ENCODE measurements at places on chromosomes 12 and 14.

DNA sequence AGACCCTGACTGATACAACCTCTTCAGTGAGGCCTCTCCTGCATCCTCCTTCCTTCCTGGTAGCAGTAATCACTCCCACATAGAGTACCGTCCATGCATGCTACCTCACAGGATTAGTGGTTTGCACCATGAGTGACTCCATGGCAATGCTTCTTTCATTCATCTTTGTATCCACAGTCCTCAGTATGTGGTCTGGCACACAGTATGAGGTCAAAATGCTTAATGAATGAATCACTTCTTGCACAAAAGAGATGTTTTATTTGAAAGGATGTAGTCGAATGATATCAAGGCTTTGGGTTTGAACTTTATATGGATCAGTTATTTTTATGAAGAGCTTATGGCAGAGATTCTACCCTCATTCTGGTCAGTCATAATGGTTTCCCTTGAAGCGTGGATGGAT, 42.2 kb downstream of the KCNA5 start:
- no peak for DNase-seq

GRCh38 chr14:50970886-50971781, 26.9 kb upstream of the PYGL start:
- no peak for DNase-seq

DNA sequence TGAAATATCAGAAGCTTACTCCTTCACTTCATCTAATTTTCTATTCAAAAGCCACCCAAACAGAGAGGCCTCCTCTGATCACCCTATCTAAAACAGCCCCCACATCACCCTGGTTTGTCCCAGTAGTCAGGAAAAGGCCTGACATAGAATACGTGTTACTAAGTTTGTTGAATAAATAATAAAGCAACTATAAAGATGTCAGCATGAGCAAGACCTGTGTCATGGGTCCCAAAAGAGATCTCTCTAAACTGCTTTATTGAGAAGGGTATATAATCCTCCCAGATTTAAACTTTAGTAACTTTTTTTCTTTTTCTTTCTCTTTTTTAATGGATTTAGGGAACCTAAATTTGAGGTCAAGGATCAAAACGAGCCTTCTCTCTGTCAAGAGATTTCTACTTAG, 27.4 kb upstream of the C12orf50 start:
- no peak for DNase-seq

DNA sequence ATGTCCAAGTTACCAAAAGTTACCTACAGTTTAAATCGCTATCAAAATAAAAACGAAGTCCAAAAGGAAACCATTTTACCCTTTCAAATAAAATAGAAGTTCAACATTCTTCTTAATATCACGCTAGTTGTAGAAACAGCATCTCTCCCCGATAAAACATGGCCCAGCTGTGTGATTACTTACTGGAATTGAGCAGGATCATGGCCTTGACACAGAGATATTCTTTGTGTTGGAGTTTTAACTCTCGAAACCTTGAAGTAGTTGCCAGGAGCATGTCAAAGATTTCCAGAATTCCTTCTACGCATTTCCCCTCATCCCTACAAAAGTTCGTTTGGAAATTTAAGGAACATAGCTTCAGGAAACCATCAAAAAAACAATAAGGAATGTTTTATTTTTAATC, 44.8 kb downstream of the ESR2 start:
- no peak for DNase-seq

GRCh38 chr12:120237360-120238171, 28.0 kb downstream of the PXN start:
- no peak for DNase-seq

- DNase-seq = no peak
Measured at GRCh38 chr12:60805364-60805763, 1209.5 kb downstream of the SLC16A7 start.

GRCh38 chr14:55730592-55731310, 150.7 kb downstream of the KTN1 start:
- no peak for DNase-seq

- DNase-seq = no peak
Measured at GRCh38 chr12:75876832-75877762, 154.5 kb downstream of the PHLDA1 start.

DNA sequence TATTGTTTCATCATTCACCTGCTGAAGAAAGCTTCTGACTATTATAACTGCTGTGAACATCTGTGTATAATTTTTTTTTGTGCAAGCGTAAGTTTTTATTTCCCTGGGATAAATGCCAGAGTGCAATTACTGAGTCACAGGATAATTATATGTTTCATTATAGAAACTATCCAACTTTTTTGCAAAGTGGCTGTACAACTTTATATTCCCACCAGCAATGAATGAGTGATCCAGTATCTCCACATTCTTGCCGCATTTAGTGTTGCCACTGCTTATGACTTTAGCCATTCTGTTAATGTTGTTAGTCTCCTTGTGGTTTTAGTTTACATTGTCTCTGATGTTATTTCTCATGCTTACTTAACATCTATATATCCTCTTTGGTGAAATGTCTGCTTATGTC, 88.1 kb upstream of the CCDC175 start:
- DNase-seq = no peak

GRCh38 chr14:53515276-53515675, 362.2 kb upstream of the DDHD1 start:
- no peak for DNase-seq

DNA sequence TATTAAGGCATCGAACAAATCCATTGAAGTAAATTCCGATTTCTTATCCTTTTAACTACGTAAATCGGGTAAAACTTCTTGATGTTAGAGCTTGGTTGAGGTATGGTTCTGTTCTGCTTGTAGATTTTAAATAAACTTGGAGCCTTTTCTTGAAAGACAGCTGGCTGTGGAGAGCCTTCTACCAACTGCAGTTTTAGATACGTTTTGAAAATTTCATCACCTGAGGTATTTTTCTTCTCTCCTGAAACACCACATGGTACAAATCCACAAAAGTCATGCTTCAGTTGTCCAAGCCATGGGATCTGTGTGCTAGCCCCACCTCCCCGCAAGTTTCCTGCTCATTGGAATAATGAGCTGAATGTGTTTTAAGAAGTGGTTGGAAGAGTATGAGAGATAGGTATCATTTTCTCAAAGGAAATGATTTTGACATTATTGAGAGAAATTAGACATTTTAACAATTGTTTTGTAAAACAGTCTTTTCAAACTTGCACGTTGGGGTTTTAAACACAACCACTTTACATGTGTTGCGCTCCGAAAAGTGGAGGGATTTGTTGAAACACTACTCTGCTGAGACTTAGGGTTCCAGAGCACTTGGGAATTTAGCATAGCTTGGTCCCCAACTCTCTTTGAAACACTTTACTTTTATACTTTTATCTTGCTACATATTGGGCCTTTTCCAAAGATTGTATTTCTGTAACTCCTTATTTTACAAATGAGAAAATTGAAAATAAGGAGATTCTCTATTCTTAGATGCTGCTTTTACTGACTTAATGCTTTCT, 1.4 kb downstream of the PPM1A start:
- DNase-seq = no peak

DNA sequence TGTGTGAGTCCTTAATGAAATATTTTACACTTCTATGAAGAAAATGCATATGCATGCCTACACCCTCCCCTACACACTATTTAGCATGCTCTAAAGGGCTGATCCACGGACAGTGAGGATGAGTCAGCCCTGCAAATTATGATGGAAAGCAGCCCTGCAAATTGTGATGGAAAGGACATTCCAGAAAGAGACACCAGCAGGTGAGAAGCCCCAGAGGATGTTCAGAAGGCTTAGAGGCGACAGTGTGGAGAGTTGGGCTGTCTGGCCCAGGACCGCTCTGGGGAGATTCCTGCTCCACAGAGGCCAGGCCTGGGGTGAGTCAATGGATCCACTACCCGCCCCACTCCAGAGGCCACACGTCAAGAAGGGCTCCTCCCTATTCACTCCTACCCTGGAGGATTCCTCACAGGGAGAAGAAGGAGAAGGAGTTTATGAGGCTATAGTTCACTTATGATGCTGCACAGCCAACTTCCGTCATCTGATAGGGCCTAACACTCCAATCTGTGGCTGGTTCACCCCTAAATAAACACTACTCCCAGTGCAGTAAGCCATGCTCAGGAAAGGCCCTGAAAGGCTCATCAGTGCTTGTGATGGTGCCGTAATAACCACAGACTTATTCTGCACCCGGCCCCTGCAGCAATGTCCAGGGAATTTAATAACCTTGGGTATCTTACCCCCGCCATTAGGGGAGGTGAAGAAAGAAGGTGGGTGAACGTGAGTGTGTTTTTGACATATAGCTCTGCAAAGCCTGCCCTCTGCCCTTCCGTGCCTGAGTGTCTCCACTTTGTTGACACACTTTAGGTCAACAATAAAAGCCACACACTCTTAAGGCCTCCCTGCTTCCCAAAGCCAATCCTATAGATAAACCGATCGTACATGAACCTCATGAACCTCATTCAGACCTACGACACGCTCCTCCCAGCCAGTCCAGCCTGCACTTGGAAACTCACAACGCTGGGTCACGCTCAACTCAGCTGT, 46.4 kb downstream of the CLMN start:
- DNase-seq = no peak

DNA sequence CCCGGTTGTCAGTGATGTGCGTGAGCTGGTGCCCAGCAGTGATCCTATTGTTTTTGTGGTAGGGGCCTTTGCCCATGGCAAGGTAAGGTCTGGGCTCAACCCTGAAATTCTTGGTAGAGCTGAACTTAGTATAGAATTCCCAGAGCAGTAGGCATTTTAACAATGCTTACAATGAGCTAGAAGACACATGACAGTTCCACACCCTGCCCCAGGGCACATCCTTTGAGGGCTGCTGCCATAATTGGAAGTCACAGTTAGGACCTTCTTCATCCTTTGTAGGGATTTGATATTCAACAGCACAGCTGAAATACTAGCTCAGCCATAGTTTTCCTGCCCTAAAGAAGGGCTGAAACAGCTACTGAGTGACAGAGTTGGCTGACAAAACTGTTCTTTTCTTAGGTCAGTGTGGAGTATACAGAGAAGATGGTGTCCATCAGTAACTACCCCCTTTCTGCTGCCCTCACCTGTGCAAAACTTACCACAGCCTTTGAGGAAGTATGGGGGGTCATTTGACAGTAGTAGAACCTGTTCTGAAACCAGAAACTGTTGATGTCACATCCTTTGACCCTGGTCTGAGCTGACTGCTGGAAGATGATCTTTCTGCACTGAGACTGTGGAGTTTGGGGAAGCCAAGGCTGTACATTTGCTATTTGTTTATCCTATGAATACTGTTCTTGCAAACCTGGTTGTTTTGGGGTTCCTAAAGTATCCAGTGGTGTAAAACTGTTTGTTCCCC, 4.8 kb downstream of the EMG1 start:
- no peak for DNase-seq

- no peak for DNase-seq
Measured at GRCh38 chr12:129937426-129937825, 33.6 kb upstream of the TMEM132D start.

DNA sequence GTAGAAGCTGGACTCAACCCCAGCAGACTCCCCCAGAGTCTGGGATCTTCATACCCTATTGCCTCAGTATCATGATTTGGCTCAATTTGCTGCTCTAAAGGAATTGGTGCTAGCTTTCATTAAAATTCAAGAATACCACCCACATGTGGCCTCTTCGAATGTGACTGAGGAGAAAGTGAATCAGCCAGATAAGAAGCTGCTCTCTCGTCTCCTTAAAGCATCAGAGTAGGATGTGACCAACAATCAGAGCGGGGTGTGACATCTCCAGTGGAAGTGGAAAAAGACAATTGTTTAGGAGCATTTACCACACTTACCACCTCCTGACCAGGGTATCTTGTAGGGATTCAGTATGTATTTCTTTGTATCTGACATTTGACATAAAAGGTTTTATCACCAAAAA, 278.2 kb upstream of the DIO2 start:
- no peak for DNase-seq

GRCh38 chr12:98808243-98808875, 163.3 kb downstream of the APAF1 start:
- no peak for DNase-seq

DNA sequence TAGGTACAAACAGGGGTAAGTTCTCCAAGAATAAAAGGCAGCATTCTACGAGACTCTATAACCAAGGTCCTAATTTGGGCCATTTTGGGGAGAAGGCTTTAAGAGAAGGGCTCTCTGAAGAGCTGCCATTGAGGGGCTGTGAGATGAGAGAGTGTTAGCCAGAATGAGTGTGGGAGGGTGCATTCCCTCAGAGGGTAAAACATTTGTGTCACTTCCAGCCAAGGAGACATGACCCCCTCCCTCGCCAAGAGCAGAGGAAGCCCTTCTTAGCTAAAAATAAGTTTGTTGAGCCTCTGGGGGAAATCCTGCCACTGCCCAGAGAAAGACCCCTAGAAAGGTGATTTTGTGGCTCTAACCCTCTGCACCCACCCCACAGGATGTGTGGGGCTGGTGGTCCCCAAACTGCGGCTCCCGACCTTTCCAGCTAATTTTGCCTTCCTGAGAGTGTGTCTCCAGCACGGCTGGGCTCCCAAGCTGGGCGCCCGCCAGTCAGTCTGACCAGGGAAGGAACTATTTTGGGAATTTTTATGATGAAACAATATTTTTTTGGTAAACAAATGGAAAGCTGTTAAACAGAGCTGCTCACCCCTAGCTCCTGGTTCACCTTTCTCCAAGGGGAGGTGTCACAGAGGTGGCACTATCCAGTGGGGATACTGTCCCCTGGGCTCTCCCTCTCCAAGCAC, 65.9 kb upstream of the JDP2 start:
- DNase-seq = no peak

DNA sequence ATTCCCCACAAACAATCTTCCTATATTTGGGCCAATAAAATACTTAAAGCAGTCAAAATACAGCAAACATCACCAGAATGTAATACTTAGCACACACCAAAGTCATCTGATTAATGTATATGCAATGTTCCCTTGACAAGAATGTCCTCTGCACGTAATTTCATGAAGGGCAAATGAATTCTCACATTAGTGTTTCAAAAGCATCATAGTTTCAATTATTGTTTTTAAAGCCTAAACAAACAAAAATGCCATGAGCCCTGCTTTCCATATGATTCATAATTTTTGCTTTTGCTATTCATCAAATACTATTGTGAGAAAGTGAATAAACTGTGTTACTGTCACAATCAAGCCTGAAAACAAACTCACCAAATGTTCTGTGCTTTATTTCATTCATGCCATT, 156.0 kb downstream of the EPS8 start:
- no peak for DNase-seq

DNA sequence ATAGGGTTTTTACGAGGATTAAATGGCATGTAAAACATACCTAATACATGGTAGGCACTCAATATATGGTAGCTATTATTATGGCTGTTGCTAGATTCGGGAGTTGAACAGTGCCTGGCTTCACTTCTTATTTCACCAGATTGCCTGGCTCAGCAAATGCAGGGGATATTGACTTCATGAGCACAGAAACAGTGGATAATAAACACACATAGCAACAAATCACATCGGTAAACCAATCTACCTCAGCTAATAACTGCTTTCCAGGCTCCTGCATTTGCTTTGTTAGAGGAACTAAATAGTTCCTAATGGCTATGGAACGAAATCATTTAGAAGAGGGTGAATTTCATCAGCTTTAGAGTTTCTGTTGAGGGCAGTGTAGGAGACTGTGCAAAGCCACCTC, 105.2 kb upstream of the TMCC3 start:
- DNase-seq = no peak

DNA sequence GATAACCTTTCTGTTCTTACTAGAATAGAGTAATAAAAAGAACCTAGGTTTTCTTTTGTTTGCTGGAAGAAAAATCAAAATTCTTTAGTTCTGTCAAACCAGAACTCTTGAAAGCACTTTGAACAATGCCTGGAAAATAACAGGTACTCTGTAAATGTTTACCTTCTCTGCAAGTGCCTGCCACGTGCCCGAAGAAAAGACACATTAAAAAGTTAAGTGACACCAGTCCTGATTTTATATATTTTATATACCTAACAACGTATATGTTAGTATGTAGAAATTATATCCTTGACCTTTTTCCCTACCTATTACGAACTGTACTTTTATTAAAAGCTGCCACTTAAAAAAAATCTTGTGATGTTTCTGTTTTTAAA, 976 bp downstream of the THAP2 start:
- no peak for DNase-seq

All from nucleus accumbens (tissue), 56 donors.